GM23248 (cell line): ENCODE measurements at places on chromosomes 16 and 17. TPM values are rescaled to one million over a fixed set of nuclear protein-coding genes. Genes with fewer than 3 reads are reported as not detected.

DNA sequence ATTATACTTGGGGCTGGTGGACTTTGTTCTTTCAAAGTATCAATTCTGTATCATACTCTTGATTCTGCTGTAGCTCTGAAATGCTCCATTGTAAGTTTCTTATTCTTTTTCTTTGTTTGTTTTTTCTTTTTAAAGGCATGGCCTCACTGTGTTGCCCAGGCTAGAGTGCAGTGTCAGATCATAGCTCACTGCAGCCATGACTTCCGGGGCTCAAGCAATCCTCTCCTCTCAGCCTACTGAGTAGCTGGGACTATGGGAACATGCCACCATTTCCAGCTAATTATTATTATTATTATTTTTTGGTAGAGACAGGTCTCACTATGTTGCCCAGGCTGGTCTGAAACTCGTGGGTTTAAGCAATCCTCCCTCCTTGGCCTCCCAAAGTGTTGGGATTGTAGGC is 38.9 kb upstream of the METTL9 start:
- no peak for DNase-seq

- DNase-seq: peak; percentile 92
Observed at GRCh38 chr17:65359016-65359415, 202.4 kb downstream of the AXIN2 start.

DNA sequence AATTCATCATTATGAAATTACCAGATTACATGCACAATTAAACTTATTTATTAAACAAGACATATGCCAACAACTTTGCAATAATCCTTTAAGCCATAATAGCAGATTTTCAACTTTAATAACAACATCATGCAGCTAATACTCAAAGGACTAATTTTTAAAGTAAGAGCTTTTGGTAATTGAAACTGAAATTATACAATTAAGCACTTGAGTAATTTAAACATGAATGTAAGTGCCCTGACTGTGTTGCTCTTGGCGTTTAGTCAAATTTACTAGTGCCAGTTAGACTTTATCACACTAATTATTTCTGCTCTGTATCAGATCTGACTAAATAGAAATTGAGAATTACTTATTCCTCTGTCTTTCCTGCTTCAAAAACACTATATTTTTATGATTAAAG is 46.8 kb upstream of the PSMD7 start:
- DNase-seq: no peak

Gene CCDC92B
- not detected in 2 replicates for total RNA-seq

Gene OTOP2
- total RNA-seq: not detected in 2 replicates

Gene FOXF1
- total RNA-seq: 1.5 and 4.0 TPM in 2 replicates

Gene DPEP2
- not detected in 2 replicates for total RNA-seq
